CMK (cell line): ENCODE measurements at places on chromosomes 2 and 18.

GRCh38 chr2:181673173-181673572 lies 7.1 kb downstream of the NEUROD1 start:
- DNase-seq, result no peak

DNA sequence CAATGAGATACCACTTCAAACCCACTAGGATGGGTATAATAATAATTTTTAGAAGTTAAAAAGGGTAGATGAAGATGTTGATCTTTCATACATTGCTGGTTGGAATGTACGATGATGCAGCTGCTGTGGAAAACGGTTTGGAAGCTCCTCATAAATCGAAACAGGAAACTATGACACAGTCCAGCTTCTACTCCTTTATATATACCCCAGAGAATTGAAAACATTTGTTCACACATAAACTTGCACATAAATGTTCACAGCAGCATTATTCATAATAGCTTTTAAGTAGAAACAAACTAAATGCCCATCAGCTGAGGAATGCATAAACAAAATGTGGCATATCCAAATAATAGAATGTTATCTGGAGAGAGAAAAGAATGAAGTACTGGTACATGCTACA lies 95.0 kb downstream of the STRADB start:
- no peak for DNase-seq

- no peak for DNase-seq
Observed at GRCh38 chr18:23779696-23780303, 90.5 kb downstream of the LAMA3 start.

- no peak for DNase-seq
Observed at GRCh38 chr18:13218997-13219396, 437 bp downstream of the LDLRAD4 start.

- peak; percentile 83 for DNase-seq
Observed at GRCh38 chr2:7205151-7205830, 288.1 kb downstream of the RNF144A start.

- no peak for DNase-seq
Observed at GRCh38 chr2:95526360-95527341, 42.1 kb upstream of the TRIM43B start.

- DNase-seq, result no peak
Observed at GRCh38 chr2:10493634-10494281, 45.6 kb upstream of the ODC1 start.

DNA sequence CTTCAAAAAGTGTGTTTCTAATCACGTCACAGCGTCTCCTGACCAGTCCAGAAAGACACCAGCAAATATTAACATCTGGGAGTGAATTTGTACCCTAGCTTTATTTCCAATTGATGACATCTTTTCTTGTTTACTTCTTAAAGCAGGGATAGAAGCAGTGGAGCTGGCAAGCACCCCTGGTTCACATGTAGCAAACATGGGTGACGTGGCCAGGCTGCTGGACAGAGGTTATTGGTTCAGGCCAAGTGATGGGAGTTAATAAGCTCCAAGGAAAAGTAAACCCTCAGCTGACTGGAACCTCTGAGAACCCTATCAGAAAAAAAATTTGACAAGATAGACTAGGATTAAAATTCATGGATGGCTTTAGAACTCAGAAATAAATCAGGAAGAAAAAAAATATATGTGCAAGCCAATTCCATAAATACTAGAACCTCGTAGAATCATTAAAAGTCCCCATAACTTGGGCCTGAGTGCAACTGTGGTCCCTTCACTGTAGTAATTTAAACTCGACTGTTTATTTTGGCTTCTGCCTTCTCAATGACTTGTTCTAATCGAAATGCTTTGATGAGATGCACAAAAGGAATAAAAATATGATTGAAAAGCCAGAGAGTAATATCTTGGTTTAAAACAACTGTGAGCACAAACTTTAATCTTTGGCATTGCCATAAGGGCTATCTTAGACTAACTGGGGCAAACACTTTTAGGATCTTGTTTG lies 121.5 kb upstream of the CTAGE1 start:
- no peak for DNase-seq

GRCh38 chr2:98768384-98769113 lies 37.6 kb upstream of the MGAT4A start:
- DNase-seq, result no peak

DNA sequence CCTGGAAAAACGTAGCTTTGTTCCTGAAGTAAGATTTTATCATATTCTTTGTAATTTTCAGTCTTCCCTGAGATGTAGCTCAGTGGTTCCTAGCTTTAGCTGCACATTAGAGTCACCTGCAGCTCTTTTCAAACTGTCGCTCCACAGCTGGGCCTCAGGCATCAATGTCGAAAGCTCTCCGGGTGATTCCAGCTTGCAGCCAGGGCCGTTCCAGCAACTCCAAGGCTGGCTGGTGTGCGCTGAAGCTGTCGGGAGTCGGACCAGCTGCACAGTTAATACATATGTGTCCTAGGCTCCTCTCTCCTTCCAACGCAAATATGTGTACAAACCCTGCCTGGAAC lies 609 bp upstream of the ZNF2 start:
- no peak for DNase-seq

DNA sequence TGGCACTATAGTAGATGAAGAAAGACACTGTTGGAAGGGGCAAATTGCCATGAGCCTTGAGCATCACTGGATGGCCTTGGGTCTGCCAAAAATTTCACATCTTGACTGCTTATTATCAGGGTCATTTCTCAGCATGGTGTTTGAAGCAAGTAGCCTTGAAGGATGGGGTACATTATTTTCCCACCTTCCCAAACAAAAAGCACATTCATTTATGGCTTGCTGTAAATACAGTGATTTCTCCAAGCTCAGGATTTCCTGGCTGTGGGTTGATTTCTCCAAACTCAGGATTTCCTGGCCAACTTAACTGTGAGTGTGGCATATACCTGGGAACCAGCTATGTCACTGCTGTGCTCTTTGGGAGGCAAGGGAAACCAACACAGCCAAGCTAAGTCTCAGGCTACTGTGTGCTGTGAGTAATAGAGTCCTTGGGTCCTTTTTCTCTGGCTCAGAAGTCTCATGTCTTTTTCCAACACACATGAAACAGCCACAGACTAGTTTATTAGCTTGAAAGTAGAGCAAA lies 116.6 kb downstream of the SPHKAP start:
- no peak for DNase-seq

DNA sequence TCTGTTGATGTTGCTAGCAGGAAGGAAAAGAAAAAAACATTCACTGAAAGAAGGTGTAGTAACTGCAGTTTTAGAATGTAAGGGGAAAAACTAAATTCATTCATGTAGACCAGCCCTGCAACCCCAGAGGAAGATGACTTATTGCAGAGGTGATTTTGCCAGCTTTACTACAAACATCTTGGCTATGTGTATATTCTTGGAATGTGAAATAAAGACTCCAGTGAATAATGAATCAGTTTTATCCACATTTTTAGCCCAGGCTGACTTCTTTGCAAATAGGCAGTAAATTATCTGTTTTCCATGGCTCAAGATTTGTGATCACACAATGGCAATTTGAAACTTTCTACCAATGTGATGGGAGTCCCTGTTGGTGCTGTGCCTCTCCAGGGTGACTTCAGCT lies 206.1 kb upstream of the SETBP1 start:
- no peak for DNase-seq
